ENCODE measurements at places on chromosomes 5 and 9.

DNA sequence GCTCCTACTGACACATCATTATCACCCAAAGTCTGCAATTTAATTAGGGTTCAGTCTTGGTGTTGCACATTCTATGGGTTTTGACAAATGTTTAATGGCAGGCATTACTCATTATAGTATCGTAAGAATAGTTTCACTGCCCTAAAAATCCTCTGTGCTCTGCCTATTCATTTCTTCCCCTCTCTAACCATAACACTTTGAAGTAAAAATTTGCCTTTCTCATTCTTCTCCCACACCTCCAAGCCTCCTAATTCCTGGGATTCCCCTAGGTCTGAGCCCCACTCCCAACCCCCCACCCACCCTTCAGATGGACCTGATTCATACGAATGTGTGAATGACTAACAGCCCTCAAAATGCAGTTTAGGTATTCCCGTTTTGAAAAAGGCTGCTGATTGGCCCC lies 18.4 kb downstream of the ENC1 start:
- no peak for DNase-seq

DNA sequence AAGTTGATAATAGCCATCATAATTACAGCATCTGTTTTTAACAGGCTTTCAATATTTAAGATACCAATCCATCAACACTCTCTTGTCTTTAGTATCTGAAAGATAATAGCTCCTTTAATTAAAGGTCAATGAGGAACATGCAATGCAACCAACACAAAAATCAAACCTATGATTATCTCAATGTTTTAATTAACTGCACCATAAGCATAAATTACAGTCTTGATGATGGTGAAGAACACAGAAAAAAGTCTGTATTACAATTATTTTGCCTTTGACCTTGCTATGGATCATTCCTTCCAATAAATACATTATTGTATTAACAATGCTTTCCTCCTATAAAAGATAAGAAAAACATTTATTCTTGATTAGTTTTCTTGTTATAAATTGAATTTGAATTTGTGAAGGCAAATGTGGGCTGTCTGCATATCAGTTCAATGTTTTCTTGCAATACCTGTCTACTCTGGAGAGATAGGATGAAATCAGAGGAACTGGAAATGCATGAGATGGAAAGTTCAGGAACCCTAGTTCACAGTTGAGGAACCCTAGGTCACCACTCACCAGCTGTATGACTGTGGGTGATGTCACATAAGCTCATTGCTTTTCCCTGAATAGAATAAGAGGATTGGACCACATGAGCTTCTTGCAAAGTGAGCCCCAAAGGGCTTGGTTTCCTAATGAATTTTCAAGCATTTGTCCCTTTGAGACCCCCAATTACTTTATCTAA lies 58.5 kb upstream of the ANXA1 start:
- DNase-seq, result no peak

- DNase-seq, result no peak
Measured at GRCh38 chr5:10665799-10666198, 95.2 kb downstream of the DAP start.

- DNase-seq, result no peak
Measured at GRCh38 chr9:2356041-2356790, 265.4 kb upstream of the VLDLR start.

GRCh38 chr5:2023196-2023595 lies 140.5 kb upstream of the IRX4 start:
- DNase-seq, result no peak

GRCh38 chr5:147704544-147704943 lies 78.0 kb downstream of the JAKMIP2 start:
- no peak for DNase-seq

GRCh38 chr9:68802525-68803015 lies 97.5 kb downstream of the PIP5K1B start:
- DNase-seq, result no peak

DNA sequence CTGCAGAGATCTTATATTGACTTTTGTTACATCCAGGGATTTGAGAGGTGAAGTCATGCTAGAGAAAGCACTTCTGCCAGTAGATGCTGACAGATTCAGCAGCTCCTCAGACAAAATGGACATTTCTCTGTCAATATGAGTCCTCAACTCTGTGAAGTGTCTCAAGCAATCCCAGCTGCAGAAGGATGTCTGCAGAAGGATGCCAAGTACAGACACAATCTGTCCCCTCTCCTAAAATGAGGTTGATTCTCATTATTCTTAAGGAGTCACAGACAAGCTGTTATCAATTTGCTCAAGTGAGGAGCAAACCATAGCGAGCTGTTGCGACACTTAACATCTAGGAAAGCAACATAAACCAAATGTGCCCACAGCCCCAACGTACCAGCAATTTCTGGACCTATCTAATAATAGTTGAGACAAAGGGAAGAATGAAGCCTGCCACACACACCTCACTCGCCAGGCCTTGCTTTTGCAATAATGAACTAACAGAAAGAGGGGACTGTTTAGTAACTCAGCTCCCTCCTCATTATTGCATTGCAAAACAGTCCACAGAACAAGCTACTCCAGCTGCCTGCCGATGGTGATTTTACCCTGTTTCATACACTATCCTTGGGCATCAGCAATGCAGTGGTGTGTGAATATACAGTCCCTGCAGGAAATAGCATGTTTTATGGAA lies 364.2 kb upstream of the PDE4D start:
- no peak for DNase-seq

GRCh38 chr5:115450741-115451140 lies 93.8 kb downstream of the FEM1C start:
- DNase-seq, result no peak

DNA sequence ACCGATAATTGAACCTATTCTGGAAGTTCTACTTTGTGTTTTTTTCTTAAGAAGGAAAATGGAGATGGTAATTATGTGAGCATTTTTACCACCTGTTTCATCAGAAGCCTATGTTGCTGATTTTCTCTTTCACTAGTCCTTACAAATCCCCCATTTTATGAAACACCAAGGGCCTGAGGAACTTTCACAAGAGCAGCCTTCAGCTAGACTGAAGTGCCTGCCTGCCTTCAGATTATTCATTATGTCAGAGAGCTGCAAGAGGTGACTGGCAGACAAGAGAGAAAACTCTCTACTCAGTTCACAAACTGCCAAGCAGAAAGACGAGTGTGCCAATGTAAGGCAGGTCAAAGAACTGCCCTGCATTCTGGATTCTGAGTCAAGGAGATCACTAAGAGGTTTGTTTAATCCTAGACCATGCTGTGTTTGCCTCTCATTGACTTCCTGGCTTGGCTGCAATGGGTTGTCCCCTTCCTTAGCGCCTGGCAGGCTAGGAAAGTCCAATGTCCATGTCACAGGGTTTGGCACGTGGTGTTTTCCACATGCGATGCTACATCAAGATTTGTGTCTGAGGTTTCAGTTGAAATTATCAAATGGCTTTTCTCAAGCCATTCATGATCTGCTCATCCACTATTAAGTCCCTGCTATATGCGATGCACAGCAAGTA lies 143.3 kb downstream of the CDC42SE2 start:
- DNase-seq, result no peak

- no peak for DNase-seq
Measured at GRCh38 chr9:115413766-115414382, 295.9 kb upstream of the TNC start.

DNA sequence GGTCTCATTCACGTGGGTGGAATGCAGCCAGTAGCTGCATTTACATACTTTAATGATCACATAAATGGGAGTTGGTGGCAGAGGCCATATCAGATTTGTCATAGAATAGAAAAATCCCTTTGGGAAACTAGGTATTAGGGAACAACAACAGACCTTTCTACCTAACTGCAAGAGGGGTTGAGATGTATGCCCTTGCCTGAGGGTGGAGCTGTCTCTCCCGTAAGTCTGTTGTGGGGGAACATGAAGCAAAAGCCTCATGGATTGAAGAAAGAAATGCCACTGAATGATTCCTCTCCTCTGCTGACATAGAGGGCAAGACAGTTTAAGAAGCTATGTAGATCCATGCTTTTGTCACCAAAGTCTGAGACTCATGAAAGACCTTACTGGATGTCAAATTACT lies 461.3 kb downstream of the SPOCK1 start:
- DNase-seq, result no peak

DNA sequence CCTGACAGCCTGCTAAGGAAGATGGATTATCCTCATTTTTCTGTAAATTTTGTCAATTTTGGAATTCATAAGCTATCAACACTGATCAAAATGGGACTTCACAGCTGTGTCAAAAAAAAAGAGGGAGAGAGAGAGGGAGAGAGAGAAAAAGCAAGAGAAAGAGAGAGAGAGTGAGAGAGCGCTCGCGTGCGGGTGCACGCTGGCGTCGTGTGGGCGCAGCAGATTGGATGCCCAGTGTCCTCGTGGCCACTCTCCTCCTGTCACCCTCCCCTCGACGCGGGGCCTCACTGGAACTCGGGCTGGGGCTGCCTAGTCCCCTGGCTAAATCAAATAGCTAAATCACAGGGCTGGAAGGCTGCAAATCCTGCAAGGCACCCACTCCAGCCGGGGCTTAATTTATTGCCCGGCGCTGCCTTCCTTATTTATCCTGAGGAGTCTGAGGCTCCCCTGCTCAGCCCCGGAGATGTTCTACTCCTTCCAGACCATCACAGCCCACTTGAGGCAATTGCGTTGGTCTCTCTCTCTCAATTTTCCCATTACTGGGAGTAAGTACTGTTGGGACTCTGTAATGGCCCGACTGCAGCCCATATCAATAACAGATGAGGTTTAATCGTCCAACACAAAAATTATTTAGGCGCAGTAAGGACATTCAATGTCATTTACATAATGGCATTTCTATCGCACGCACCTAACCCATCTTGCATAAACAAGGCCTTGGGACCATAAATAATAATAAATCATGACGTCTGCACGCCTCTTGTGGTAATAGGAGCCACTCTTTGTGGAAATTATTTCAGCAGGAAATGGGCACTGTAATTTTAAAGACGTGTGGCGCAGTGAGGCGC lies 94.2 kb downstream of the PAX5 start:
- peak; percentile 2 for DNase-seq

GRCh38 chr9:99967457-99967856 lies 61.0 kb downstream of the STX17 start:
- no peak for DNase-seq

DNA sequence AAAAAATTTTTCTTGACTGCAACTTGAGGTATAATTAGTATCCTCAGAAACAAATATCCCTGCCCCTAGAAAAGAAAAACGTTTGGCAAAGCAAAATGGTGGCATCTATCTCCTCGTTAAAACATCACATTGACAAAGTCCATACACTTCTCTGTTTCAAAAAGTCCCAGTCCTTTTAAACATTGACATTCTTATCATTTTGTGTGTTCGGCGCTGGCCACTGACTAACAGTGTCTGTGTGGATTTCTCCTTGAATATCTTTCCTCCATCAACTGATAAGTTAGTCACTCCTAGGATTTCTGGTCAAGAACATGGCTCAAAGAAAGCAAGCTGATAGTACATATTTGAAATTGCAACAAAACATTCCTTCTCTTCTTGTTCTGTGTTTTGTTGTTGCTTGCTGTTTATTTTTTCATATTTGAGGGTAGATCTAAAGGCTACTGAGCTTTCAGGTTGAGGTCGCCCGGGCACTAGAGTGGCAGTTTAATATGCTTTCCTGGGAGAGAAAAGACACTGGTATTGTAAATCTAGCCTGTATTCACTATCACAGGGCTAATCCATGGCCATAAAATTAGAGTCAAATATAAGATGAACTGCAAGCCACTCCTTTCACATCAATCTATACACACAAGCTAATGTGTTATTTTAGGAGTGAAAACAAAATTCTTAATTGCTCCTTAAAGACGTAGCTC lies 8.5 kb upstream of the PPIC start:
- DNase-seq, result peak; percentile 19

DNA sequence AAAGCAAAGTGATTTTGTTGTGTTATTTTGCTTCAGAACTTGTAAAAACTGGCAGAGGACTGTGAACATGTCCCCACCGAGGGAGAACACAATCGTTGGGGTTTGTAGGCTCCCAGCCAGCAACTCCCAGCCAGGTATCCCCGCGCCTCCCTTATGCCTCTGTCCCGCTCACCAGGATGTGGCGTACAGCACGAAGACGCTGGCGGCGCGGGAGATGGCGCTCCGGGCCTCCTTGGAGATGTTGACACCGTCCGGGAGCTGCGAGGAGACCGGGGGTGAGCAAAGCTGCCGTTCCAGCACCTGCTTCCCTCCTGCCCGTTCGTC lies 630 bp downstream of the POLE3 start:
- DNase-seq, result no peak

- DNase-seq, result no peak
Measured at GRCh38 chr5:131994090-131994489, 17.4 kb downstream of the ACSL6 start.

DNA sequence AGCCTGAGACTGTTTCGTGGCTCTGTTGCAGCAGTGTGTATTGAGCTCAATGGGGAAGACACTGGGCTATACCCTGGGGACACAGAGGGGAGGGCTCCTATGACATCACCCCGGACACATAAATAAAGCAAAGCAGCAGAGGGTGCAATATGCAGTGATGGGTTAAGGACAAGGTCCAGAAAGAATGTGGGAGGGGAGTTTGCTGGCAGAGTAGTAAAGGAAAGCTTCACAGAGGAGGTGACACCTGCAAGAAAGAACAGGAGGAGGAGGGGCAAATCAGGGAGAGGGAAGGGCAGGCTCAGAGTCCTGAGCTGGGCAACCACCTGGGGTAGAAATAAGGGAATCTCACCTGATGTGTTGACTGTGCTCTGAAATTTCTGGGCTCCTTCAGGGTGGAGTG lies 35.3 kb upstream of the CDKN2AIPNL start:
- DNase-seq, result peak; percentile 76

All from hepatocyte (in vitro differentiated cells).